Stimulated activated CD8-positive, alpha-beta memory T cell treated with anti-CD3 and anti-CD28 coated beads, Interleukin-15, amount 100 ng/mL, for 4 hours (primary cell): ENCODE measurements at places on chromosomes 4 and X.

DNA sequence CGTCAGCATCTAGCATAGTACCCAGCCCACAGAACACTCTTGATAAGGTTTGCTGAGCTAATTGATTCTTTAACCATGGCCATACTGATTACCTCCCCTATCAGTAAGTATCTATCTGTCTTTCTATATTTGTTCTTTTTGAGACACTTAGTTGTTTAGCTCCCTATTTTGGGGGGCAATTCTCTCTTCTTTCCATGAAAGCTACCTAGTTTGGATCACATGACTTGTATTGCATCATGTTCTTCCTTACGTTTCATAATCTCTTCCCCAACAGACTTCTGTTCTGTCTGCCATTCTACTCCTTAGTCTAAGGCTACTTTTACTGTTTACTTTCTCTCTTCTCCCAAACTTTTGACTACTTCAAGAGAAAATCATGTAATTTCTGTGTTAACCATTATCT is 39.0 kb downstream of the TBC1D19 start:
- no peak for DNase-seq

DNA sequence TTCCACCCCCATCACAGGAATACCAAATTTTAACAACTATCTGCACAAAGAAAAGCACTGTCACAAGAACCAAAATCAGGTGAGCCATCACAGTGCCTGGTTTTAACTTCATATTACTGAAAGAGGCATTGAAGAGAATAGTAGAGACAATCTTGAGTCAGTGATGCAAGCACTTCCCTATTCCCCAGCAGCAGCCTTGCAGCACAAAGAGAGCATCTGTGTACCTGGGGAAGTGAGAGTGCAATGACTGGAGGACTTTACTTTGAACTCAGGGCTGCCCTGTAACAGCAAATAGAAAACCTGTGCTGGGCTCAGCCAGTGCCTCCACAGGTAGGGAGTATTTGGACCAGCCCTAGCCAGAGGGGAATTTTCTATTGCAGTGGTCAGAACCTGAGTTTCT is 361.8 kb downstream of the TEX13C start:
- no peak for DNase-seq

DNA sequence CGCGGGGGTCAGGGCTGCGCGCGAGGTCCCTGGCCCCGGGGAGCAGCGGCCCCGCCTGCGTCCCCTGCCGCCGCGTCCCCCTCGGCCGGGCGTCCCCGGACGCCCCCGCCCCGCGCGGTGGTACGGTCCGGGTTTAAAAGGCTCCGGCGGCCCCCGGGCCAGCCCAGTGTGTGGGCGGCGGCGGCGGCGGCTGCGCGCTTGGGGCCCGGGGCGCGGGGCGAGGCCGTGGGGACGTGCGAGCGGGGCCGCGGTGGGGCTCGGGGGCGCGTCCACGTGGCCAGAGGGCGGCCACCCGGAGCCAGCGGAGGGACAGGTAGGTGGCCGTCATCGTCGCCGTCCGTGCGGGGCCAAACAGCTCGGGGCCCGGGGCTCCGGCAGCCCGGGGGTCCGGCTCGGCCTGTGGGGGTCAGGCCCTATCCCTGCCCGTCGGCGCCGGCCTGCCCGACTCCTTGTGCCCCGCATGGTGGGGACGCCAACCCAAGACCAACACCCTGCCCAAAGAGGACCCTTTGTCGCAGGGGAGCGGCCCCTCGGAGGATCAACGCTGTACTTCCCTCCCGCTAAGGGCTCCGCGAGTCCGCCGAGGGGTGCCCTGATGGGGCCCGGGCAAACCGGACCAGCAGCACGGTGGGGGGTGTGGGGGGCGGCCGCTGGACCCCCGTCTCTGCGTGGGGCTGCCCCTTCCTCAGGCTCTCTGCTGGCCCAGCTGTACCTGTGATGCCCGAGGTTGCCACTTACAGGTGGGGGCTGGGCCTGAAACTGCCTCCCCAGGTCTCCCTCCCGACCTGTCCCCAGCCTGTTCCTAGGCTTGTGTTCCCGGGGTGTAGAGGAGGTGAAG is at the start of gene PLXNA3:
PLXNA3 (plus strand) TSS at position 166 of the 838 bp plus-strand sequence. CDS start 1,903 bp downstream, outside the sequence.
- peak; percentile 19 for DNase-seq

- no peak for DNase-seq
These were observed 353.2 kb upstream of the TENM3 start for GRCh38 chr4:181890031-181890430.

DNA sequence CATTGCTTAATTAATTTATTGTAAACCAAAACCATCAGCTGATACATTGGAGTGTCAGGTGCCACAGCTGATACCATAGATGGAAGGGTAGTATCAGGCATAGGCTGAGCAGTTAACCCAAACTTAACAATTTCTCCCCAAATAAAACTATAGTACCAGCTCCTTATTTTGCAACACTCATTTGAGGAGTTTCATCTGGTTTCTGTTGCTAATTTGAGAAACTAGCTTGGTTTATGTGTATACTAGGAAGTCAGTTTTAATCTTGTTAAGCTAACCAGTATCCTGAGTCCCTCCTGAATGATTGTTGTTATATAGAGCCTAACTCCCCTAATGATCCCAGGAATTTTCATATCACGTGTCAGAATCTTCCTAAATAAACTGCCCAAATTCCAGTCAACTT is 12.7 kb downstream of the DCAF16 start:
- no peak for DNase-seq

GRCh38 chr4:126097155-126097799 is 782.5 kb downstream of the FAT4 start:
- DNase-seq, result no peak

GRCh38 chr4:19314116-19314515 is 937.6 kb upstream of the SLIT2 start:
- DNase-seq, result no peak

- no peak for DNase-seq
These were observed 19.8 kb downstream of the CPE start for GRCh38 chr4:165398570-165398969.

GRCh38 chr4:47071901-47072341 is 40.6 kb downstream of the GABRB1 start:
- no peak for DNase-seq

DNA sequence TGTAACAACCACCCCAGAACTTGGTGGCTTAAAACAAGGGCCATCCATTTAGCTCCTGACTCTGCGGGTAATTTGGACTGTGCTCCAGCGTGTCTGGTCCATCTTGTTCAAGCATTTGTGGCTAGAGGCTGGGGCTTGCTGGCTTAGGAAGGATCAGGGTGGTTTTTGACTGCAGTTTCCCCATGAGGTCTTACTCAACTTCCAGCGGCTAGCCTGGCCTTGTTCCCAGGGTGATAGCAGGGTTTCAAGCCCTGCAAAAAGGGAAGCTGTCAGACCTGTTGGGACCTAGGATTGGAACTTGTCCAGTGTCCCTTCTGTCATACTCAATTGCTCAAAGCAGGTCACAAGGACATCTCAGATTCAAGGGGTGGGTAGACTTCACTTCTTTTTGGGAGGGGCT is 205.9 kb downstream of the STIM2 start:
- no peak for DNase-seq

GRCh38 chr4:27429364-27429871 is 568.8 kb downstream of the STIM2 start:
- no peak for DNase-seq

DNA sequence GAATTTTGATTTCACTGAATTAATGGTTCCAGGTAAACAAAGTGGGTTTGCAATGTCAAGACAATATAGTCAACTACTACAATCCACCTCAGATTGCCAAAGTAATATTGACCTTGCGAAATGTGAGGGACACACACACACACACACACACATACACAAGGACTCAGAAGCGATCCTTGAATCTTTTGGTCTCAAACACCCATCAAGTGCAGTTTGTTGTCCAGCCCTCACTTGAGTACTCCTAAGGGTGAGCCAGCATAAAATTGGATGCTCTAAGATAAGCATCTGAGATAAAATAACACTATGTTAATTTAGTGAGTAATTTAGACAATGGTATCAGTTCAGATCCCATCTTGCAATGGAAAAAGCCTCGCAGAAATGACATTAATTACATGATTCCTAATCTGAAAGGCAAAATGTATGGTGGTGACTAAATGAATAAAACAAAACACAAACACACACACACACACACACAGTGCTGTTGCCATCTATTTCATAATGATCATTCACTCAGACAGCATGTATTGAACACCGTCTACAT is 102.5 kb downstream of the RASL11B start:
- DNase-seq, result no peak

GRCh38 chr4:52628543-52628942 is 30.6 kb downstream of the USP46 start:
- DNase-seq, result no peak

DNA sequence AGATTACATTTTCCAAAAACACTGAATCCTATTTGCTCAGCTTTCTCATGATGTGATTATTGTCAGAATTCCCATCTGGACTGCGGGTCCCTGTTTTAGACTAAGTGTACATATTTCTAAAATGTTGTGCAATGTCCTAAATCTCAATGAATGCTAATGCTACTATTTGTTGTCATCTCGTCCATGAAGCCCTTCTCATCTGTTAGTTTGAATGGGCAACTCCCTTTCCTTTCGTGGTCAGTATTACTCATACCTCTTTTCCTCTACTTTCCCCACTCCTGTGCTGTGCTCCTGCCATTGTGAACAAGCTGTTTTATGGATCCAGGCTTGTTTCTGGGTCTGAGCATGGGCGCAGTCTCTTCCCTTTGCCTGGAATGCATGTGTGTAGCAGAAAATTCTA is 91.0 kb downstream of the MID1 start:
- no peak for DNase-seq

DNA sequence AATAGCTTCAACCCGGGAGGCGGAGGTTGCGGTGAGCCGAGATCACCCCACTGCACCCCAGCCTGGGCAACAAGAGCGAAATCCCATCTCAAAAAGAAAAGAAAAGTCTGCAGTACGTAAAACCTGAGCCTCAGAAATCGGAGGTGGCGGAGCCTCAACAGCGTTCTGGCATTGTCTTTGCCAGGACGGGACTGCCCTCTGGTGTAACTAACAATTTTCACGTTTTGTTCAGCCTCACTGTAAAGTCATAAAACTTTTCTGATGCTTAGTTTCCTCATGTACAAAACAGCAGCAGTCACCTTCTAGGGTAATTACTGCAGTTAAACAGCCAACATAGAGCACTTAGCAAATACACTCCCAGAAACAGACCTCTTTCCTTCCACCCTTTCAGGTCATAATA is 121.7 kb downstream of the RBM47 start:
- DNase-seq, result no peak

GRCh38 chrX:34656842-34657725 is at the start of gene TMEM47:
Gene TMEM47, minus strand, starts transcription at chrX:34657285. Its CDS starts 256 bp downstream, at chrX:34657029.
- no peak for DNase-seq

- DNase-seq, result no peak
These were observed 28.7 kb upstream of the STOX2 start for GRCh38 chr4:183876268-183876934.

GRCh38 chr4:143391895-143392294 is 55.2 kb downstream of the GAB1 start:
- no peak for DNase-seq

DNA sequence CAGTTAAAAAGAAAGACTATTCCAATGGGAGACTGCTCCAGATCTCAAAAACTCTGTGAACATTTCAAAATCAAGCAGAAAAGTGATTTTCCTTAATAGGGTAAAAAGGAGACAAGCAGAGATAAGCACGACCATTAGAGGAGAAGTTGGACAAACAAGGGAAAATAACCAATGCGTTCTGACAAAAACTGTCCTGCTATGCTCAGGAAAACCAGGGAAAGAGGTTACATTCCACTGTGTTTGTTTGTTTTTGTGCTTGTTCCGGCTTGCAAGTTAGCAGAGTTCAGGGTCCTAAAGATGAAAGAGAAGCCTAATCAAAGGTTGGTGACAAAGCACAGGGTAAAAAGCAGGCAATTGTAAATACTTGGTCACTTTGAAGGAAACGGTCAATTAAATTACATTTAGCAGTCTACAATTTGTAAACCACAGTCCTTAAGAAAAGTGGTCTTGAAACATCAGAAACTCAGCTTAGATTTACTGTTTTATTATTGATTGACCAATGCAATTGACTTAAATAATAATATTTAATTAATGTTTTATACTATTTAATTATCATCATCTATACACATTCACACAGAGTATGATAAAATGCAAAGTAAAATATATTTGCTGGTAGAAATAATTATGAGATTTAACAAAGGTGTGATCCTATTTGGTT is 186.2 kb upstream of the CPXCR1 start:
- no peak for DNase-seq

- DNase-seq, result no peak
These were observed 77.6 kb upstream of the ZNF518B start for GRCh38 chr4:10534820-10535219.

DNA sequence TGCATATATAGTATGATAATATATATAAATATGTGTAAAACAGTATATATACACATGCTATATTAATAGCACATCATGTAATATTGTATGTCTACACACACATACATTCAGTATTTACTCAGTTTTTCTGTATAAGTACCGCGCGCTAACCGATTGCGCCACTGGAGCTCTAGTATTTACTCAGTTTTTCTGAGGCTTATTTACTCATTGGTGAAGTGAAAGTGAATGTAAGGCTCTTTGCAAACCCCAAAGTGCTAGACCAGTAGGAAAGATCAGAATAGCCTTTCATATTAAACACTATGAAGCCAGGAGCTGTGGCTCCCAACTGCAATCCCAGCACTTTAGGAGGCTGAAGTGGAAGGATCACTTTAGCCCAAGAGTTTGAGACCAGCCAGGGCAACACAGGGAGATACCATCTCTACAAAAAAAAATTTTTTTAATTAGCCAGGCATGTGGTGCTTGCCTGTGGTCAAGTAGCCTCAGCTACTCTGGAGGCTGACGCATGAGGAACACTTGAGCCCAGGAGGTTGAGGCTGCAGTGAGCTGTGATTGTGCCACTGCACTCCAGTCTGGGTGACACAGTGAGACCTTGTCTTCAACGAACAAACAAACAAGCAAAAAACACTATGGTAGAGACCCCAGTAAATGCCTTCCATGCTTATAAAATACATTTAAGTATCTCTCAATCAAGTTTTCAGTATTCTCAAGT is 125.8 kb downstream of the KIT start:
- DNase-seq, result no peak

GRCh38 chr4:155234206-155234605 is 25.8 kb downstream of the NPY2R start:
- DNase-seq, result no peak

DNA sequence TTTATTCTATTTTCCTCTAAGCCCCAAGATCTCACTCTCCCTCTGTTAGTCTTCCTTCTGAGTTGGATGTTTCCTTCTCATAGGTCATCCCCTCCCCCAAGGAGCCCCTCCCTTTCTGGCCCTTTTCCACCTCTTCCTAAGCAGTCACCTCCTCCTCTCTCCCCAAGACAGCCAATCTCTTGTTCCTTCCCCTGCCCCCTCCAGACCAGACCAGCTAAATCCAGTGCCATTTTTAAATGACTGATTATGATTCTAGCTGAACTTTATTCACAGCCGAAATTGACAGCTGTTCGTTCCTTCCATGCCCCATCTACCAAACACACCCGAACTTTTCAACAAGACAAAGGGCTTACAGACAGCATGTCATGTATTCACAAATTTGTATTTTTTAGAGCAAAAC is 1.9 kb downstream of the SPIN2A start:
- no peak for DNase-seq

DNA sequence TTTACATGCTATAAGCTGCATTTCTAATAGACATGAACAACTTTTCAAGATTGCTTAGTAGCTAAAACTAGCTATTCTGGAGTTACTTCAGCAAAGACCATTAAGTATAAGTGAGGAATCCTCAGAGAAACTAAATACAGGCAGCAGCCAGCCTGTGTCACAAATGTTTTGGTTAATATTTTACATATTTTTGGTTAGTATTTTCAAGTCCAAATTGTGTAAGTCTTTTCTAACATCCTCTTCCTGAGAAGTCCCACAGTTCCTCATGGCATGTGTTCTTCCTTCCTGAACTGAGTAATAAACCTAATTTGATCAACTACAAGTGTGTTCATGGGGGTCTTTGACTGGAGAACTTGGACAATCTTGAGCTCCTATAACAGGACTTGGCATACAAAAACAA is 42.4 kb upstream of the MCF2 start:
- no peak for DNase-seq
